Psoas muscle (tissue), 8 donors: ENCODE measurements at places on chromosomes 5 and 9. TPM values are rescaled to one million over a fixed set of nuclear protein-coding genes. Genes with fewer than 3 reads are reported as not detected.

Gene PDCD1LG2
- total RNA-seq, result 0.95 TPM

Gene TNFAIP8
- 0.73 TPM for total RNA-seq

Gene PCDHGB2
- total RNA-seq, result 2.2 TPM

Gene SPINK7
- total RNA-seq, result not detected

Gene RXRA
- total RNA-seq, result 155 TPM

Gene SLC6A7
- not detected for total RNA-seq

Gene SMIM3
- total RNA-seq, result 7.0 TPM

Gene PCDHB7
- 0.59 TPM for total RNA-seq

Gene ADAMTS6
- total RNA-seq, result 0.24 TPM

DNA sequence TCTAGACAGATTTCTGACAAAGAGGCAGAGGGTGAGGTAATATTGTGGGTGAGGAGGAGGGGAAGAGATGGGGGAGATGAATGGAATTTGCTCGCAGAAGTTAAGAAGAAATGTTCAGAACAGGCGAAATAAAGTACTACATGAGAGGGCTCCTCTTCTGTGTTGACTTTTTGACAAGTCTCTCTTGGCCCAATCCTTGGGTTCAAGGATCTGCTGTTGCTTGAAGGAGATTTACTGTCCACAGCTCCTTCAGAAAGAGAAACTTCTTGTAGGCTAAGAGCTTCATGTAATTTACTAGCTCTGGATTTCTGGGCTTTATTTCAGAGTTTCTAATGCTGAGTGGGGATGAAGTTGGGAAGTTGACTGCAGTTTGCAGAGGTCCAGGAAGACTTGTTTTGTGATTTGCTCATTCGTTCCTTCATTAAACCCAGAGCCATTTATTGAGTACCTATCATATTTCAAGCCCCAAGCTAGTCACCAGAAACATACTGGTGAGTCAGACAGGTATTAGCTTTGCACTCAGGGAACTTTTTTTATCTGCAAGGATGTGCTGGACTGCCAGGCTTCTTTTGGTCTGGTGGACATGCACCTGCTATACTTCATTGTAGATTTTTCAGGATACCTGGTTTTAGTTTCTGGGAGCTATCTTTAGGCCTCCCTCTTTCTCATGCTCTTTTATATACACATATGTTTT is 402.9 kb upstream of the CLINT1 start:
- DNase-seq, result no peak

DNA sequence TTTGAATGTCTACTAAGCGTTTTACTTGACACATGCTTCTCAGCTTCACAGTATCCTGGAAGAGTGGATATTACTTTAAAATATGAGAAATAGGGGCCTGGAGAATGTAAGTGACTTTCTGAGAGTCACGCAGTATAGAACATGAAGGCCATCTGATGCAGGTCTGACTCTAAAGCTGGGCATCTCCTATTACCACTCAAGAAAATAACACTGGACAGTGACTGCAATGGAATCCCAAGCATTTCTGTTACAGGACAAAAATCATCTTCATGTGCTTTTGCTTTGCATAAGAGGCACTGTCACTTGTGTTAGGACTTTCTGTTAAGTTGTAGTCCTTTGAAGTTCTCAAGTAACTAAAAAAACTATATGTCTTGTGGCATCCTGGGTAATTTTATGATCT is 335.5 kb downstream of the FBXL7 start:
- no peak for DNase-seq

DNA sequence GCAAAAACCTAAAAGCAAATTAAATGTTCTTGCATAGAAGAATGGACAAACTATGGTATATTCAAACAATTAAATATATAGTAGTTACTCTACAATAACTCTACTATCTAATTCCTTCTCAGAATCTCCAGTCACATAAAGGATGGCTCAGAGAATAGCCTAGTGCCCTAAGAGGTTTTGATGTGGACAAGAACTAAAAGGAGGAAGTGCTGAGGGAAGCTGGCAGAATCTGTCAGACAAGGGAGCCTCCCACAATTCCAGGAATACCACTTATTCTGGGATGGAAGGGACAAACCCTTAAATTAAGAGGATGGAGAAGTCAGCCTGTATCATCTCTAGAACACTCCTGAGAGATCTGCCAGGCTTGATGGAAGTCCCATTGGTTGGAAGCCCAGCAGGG is 30.4 kb downstream of the TNFSF8 start:
- no peak for DNase-seq

- DNase-seq, result peak; percentile 19
These were observed 5.3 kb upstream of the SLC25A48 start for GRCh38 chr5:135829179-135829578.

GRCh38 chr9:96436063-96436455 is 13.9 kb upstream of the HABP4 start:
- DNase-seq, result no peak

DNA sequence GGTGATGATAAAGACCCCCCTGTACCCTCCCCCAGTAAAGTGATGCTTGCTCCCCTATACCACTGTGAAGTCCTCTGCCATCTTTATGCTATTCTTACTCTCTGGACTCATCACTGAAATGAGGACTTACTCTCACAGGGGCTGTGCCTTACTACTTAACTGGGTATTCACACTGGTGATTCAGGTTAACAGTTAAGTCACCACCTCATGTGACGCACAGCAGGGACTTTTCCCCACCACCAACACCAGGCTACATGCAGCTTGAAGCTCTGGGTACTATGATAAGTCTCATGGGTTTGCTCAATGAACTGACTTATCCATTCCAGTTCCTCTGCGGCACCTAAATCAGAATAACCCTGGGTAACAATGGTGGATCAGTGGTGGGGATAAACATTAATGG is 163.7 kb downstream of the ELAVL2 start:
- DNase-seq, result no peak

GRCh38 chr9:108197008-108197365 is 658.8 kb downstream of the ACTL7B start:
- no peak for DNase-seq

GRCh38 chr9:6889868-6890267 is 132.1 kb downstream of the KDM4C start:
- DNase-seq, result no peak

DNA sequence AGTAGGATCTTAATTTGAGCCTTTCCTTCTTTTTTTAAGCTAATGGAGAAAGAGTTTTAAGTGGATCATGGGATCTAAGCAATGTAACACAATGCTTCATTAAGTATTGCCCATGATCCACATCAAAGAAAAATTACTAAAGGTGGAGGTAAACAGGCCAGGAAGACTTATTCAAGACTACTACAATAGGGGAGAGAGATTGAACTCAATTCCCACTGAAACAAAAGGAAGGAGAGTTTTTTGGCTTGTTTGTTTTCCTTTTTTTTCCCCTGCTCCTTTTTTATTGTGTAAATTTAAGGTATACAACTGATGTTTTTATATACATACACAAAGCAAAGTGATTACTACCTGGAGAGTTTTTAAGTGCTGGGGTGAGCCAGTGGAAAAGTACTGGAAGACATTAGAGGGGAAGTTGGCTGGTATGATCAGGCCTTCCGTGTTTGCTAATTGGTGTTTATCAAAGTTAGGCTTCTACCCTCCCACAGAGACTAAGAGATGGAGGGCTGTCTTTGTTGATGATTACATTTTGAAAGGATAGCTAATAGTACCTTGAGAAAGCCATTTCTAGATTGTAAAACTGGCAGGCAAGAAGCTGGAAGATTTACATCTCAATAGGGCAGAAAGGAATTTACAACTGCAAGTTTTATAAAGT is 262.7 kb downstream of the CHSY3 start:
- DNase-seq, result no peak

- no peak for DNase-seq
These were observed 38.0 kb downstream of the MTMR12 start for GRCh38 chr5:32274548-32275395.

GRCh38 chr5:137632716-137633115 is 103.2 kb downstream of the KLHL3 start:
- no peak for DNase-seq
